ENCODE measurements at places on chromosomes 6 and 20.
A peak's percentile ranks its signal among the peaks of the same experiment; 100 is the strongest.

GRCh38 chr6:52574709-52575501 is 2.0 kb downstream of the TRAM2 start:
- DNase-seq, result peak; percentile 73

DNA sequence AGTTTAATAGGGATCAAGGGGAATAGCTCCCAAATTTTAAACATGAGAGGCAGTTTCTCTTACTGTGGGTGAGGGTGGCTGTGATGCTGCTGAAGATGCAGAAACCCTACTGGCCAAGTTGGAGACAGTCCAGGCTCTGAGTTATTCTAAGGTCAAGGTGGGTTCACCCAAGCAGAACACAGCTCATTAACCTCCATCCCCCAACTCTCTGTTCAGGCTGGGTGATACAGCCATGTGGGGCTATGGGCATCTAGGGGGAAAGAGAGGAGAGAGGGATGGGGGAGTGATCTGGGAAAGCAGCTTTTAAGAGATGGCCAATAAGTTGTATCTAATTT is 18.9 kb upstream of the TRAM2 start:
- DNase-seq, result no peak

DNA sequence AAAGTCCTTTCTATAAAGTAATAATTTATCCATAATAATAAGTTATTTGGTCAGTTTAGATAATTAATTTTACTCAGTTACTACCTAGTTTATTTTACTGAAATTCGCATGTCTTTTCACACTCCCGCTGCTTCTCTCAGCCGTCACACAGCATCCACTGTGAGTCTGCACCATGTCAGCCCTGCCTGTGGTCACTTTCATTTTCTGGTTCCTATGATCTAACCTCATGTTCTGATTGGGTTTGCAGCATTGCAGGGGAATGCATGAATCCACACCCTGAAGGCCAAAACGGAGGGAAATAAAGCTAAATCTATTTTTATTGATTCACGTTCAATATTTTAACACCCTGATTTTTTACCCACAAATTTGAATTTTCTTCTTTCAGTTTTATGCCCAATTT is 47.4 kb downstream of the PDE10A start:
- no peak for DNase-seq

DNA sequence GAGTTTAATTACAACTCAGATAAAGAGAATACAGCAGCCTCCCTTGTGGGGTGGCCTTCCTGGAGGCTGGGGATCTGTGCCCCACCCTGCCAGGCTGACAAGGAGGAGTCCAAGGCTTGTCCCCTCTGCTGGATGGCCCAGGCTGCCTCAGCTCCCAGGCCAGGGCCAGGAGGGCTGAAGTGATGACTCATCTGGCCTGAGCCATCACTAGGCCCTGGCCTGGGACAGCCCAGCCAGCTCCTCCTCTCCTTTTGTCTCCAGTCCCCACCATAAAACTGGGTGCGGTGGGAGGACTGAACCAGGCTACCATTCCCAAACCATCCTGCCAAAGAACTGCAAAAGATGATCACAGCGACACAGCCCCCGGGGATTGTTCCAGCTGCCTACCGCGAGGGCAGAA is 15.0 kb downstream of the GRM4 start:
- DNase-seq, result peak; percentile 74

DNA sequence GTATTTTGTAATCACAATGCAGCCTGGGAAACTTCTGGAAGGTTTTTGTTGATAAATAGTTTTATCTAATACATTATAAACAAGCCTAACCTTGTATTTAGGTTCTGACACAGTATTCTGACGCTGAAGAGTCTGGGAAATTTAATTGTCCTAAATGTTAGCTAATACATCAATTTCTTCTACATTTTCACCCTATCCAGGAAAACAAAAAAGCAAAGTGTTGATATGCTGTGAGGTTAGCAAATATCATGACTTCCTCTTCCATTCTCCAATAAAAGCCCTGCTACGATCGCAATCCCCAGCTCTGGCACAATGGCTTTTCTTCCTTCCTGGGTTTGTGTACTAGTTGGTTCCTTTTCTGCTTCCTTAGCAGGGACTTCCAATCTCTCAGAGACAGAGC is at the start of gene C6orf58:
Gene C6orf58 (plus strand): TSS at position 301 of the 400 bp plus-strand sequence. CDS start 12 bp downstream, at position 313.
- no peak for DNase-seq

DNA sequence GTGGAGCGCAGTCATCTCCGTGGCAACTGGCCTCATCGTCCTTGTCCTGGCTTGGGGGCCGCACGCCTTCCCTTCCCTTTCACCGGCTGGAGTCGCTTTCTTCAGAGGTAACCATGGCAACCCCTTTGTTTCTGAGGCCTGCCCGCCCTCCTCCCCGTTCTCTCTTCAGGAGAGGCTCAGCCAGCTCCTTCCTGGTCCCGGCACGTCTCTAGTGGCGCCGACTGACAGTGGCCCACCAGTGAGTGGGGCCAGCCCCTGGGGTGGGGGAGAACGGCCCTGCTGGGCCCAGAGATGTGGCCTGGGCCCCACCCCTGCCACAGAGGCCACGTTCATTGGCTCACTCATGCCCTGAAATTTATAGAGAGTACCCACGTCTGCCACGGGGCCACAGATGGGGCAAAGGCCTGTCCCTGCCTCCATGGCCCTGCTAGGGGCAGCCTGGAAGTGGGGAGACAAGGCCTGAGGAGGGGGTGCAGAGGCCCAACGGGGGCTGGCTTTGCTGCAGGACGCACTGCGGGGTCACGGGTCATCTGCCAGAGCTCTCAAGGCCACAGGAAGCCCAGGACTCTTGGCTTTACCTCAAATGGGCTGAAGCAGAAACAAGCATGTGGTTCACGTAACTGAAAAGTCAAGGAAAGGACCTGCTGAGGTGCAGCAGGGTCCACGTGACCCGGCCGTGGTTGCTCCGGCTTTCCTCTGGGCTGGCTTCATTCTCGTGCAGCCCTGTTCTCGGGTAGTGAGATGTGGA is 1.4 kb upstream of the OSBPL2 start:
- no peak for DNase-seq

DNA sequence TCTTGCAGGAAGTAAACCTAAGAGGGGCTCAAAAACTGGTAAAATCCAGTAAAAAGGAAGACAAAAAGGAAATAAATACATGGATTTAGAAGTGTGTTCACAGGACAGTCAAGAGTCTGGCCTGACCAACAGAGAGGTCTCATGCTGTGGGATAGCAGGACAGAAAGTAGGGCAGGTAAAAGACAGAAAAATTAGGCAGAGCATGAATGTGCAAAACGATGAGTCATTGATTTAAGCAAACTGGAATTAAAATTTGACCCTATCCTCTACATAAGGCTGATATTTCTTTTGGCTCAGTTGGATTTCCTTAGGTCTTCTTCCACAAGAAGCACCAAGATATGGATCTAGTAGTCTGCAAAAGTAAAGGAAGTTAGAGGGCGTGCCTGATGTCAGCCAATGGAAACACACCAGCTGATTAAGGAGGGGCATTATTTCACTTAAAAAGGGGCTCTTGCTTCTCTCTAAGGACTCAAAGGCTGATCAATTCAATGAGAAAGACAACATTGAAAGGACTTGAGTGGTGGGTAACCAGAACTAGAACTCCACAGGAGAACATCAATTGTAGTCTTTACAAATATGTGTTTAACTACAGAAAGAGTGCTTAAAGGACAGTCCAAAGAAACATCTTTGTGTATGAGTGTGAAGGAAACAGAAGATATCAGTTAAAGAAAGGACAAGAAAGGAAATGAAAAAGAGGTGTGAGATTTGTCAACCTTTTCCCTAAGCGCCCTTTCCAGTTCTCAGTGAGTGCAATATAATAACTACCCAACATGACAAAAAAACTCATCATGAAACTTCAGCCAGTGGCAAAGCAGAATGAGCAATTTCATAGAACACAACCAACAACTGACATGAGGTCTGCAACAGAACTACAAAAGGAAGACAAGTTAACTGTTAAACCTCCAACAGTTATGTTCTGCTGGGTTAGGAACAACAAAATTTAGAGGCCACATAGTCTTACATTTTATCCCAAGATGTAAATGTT is 19.4 kb upstream of the MYB start:
- no peak for DNase-seq

DNA sequence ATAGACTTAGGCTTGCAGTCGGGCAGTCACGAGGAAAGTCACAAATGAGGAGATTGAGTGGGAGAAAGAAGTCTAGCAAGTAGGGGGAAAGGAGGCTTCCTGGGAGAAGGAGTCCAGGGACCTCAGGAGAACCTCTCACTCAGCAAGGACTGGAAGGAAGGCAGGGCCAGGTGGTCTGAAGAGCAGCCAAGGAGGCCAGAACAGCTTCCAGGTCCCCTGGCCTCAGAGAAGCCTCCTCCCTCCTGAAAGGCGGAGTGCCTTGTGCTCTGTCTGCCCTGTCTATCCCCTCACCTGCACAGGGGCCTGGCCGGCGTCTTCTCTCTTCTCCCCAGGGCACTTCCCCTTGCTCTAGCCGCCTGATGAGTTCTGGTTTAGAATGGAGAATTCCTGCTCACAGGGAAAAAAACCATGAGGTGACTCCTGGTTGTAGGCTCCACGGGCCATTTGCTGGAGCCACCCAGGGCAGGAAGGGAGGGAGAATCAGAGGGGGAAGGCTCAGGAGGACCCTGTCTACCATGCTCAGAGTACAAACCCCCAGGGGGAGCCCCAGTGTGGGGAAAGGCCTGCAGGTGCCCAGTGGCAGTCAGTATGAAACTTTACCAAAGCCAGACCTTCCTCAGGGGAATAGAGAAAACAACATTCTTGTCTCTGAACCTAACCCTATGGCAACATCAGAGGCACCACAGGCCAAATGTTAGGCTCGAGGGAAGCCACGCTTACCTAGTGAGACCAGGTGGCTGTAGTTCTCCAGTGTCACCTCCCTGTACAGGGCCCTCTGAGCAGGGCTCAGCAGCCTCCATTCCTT is 11.2 kb downstream of the ZNF337 start:
- no peak for DNase-seq

DNA sequence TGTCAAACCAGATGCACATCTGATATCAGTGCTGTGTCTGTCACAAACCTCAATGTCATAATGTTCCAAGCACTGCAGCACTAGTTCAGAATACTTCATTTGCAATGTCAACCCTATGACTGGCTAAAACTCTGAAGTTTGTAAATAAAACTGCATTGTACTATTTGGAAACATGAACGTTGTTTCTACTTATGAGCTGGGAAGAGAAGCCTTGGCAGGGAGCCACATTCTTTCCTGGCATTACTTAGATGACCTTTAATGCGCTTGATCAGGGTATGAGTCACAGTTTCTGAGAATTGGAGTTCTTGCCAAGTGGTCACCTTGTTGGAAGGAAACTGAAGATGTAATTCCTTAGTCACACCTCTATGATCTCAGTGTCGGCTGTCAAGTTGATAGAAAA is 664.8 kb upstream of the MMS22L start:
- no peak for DNase-seq

DNA sequence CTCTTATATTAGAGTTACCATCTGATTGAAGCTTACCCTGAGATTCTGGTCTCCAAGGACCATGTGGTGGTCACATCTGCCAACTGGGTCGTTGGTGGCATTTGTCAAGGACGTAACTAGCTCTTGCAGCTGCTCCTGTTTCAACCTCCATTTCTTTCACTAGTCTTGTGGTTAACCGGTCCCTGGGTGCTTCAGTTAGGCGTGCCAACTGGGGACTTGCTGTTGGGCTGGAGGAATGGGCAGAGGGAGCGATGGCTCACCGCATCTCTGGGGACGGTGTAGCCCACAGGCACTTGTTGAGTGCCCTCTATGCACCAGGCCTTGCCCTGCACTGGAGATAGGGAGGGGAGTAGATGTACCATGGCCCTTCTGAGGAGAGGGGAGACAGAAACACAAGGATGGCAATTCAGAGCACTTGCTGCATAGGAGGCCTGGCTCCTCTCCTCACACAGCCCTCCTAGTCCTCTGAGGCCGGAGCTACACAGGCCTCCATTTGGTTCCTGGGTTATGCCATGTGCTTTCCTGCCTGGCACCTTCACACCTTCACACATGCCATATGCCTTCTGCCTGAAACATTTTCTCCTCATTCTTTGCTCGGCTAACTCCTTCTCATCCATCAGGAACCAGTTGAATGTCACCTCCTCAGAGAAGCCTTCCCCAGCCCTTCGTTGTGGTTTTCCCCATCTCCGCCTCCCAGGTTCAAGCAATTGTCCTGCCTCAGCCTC is 20.0 kb upstream of the ASXL1 start:
- no peak for DNase-seq

DNA sequence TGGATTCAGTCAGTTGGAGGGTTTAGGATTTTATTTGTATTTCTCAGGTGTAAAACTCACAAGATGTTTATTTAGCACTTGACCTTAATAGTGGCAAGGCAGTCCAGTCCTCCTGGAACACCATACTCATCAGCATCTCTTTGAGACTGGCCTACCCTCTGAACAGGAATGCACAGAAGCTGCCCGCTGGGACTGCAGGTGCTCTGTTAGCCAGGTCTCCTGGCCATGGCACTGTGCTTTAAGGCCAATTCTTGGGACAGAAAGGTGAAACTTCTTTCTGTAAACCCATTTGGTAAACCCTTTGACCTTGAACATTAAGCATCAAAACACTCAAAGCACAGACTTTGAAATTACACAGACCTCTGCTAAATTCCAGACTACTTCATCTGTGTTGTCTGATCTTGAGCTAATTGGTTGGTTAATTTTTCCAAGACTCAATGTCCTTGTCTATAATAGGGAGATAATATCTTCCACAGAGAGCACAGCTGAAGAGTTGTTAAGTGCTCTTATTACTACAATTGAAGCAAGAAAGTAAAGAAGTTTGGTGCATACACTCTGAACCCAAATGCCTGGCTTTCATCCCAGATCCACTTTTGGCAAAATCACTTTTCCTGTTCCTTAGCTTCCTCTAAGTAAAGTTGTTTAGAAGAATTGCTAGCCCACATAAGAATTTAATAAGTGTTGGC is 54.9 kb upstream of the NT5E start:
- DNase-seq, result peak; percentile 75

GRCh38 chr20:856361-856775 is 22.9 kb downstream of the FAM110A start:
- peak; percentile 87 for DNase-seq

DNA sequence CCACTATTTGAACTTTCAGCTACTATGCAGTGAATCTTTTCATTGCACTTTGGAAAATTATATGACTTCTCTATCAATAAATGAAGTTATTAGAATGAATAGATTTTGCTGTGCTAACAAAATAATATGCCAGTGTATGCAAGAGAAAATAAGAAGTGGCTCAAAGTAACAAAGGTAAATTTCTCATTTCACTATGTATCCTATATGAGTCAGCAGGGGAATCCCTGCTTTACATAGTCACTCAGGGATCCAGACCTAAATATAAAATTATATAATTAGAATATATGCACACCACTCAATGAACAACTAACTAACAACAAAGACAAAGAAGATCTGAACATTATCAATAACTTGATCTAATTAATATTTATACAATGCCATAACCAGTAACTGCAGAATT is 390.8 kb upstream of the IRAK1BP1 start:
- DNase-seq, result no peak

- no peak for DNase-seq
These were observed 60.9 kb upstream of the FABP7 start for GRCh38 chr6:122718616-122719015.

DNA sequence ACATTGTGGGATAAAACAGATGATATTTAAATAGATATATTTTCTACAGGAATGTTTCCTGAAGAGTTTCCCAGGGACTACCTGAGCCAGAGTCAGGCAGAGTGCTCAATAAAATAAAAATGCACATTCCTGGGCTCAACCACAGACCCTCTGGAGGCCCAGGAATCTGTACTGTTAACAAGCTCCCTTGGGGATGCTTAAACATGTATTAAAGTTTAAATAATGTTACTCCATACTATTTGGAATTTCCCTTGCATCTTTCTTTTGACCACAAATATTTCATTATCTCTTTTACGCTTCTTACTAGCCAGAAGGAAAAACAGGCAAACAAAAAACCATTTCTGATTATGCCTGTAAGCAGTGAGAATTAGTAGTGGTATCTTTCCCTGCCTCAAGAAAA is 42.3 kb downstream of the GPR63 start:
- DNase-seq, result no peak

GRCh38 chr6:1840491-1841121 is 230.9 kb downstream of the FOXC1 start:
- DNase-seq, result no peak

Data from islet precursor cell (in vitro differentiated cells).